ENCODE measurements at places on chromosomes 16 and 17. TPM values are rescaled to one million over a fixed set of nuclear protein-coding genes. Genes with fewer than 3 reads are reported as not detected.

- no peak for DNase-seq
Measured at GRCh38 chr17:21113716-21114115, 13.0 kb upstream of the DHRS7B start.

GRCh38 chr16:69328854-69329316, 1.5 kb downstream of the PDF start:
- peak; percentile 10 for DNase-seq

TBC1D26 gene
- not detected for total RNA-seq

DNA sequence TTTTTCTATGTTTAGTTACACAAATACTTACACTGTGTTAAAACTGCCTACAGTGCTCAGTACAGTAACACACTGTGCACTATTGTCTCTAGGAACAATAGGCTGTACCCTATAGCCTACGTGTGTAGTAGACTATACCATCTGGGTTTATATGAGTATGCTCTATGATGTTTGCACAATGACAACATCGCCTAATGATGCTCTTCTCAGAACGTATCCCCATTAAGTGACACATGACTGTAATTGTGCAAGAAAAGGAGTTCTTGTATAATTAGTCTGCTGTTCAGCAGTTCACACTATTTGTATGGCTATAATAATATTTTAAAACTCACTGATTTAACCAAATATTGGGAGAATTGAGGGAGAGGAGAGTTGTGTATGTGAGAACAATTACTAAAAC, 173.7 kb downstream of the TRIM37 start:
- DNase-seq: no peak

NHLRC4 gene
- total RNA-seq: 0.10 TPM

DNA sequence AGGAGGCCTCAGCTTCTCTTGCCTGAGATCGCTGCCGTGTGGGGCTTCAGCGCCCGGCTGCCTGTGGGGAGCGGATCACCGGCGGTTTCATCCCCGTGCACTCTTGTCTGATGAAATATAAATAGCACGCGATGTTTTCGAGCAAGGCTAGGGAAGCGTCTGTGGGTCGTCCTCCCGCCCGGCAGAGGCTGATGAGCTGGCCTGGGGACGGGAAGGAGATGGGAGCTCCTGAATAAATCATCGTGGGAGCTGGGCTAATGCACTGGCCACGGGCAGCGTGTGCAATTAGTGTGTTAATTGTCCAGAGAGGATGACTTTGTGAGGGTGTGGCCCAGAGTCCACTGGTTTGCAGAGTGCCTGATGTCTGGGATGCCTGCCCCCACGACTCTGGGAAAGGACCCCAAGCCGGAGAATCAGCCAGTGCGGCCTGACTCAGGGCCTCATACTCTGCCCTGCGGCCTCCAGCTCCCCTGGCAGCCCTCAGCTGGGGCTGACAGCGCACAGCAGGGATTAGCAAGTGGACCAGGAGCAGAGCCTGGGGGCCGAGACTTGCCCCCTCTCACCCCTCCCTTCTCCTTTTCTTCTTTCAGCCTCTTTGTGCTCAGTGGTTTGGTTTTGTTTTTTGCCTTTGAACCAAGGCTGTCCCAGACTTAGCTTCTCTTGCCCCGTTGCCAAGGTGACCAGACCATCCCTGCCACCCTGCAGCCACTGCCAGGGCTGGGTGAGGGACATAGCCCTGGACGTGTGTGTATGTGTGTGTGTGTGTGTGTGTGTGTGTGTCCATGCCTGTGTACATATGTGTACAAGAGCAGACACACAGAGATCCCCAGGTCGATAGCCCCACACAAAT, 21.4 kb downstream of the KCNJ12 start:
- DNase-seq: no peak

- no peak for DNase-seq
Measured at GRCh38 chr16:35177851-35178250, 1718.4 kb downstream of the TP53TG3F start.

DNA sequence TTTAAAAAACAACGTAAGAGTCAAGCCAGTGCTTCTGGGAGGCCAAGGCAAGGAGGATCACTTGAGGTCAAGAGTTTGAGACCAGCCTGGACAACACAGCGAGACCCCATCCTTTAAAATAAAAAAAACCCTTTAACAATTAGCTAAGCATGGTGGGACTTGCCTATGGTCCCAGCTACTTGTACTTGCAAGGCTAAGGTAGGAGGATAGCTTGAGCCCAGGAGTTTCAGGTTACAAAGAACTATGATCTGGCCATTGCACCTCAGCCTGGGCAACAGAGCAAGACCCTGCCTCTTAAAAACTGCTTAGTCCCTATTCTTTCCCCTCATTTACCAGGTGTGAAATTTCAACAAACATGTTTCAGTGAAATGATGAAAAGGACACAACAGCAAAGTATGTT, 89.5 kb downstream of the STH start:
- no peak for DNase-seq

- DNase-seq: no peak
Measured at GRCh38 chr17:63988741-63989621, 9.2 kb upstream of the PRR29 start.

HSF5 gene
- 0.06 TPM for total RNA-seq

DNA sequence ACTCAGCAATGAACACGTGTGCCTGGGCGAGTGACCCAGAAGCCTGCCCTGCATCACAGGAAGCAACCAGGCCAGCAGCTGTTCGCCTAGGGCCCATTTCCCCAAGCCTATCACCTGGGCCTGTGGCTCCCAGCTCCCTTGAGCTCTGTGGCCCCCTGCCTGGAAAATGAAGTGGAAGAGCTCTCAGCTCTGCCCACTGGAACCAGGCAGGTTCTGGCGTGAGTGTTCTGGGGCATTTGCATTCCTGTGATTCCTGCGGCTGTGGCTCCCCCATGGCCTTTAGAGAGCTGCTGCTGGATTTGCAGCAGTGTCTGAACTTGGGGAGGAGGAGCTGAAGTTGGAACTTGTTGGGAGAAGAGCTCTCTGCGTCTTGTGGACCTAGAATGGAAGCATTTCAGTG, 22.8 kb downstream of the PGS1 start:
- DNase-seq: no peak

TCAP gene
- 1,910 TPM for total RNA-seq

ARL16 gene
- total RNA-seq: 12.2 TPM

- DNase-seq: no peak
Measured at GRCh38 chr17:82287013-82287867, 13.7 kb upstream of the CSNK1D start.

CES4A gene
- total RNA-seq: 5.2 TPM

DNA sequence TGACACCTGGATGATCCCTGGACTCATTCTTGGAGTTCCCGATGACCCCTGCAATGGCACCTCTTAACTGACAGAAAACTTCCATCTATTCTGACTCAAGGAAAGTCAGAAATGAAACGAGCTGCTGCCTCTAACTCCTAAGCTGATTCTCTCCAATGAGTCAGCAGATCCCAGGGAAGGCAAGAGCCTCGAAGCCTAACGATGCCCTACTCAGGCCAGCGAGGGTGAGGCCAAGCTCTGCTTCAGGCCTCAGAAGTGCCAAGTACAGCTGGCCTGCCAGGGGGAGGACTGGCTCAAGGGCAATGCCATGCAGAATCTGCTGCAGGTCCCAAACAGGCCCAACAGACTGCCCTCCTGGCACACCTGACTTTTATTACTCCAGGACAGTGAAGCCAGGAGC, 36.3 kb downstream of the PLXDC1 start:
- DNase-seq: no peak

VKORC1 gene
- total RNA-seq: 53.2 TPM

GRCh38 chr16:81204798-81205680, 33.5 kb upstream of the BCO1 start:
- DNase-seq: no peak

KRT17 gene
- total RNA-seq: not detected

ITGAX gene
- total RNA-seq: 1.7 TPM

PLA2G10 gene
- not detected for total RNA-seq

DNA sequence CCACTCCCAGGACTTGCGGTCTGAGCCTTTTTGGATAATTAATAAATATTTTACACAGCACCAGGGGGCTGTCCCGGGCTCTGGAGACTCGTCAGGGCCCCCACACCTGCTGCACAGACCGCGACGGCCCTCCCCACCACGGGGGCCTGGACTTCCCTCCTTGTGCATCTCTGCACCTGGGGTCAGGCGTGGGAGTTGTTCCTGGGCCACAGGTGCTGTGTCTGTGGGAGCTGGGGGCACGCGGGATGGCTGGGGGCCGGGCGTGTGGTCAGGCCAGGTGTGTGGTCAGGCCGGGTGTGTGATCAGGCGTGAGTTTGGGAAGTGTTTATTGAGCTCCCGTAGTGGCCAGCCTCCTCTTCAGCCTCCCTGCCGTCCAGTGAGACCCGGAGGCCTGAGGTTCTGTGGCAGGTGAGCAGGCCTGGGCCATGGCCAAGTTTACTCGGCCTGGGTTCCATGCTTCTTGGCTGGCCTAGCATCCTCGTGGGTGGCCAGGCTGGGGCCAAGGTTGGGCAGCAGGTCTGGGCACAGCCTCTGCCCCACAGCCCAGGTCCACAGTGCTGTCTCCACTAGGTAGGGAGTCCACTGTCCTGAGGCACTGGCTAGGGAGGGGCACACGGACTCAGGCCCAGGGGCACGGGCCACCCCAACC, 1.9 kb upstream of the STUB1 start:
- DNase-seq: no peak

OR3A3 gene
- total RNA-seq: not detected

NLRC5 gene
- 14.2 TPM for total RNA-seq

DNA sequence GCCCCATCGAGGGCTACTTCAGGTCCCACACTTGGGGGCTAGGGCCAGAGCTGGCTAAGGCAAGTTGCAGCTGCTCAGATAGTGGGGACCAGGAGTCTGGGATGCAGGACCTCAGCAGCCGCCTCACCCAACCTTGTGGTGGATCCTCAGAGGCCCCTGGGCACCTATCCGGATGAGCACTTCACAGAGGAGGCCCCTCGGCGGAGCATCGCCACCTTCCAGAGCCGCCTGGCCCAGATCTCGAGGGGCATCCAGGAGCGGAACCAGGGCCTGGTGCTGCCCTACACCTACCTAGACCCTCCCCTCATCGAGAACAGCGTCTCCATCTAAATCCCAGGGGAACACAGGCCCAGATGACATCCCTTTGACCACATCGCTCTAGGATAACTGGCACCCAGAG, 9.4 kb downstream of the ALOX15B start:
- no peak for DNase-seq

DNA sequence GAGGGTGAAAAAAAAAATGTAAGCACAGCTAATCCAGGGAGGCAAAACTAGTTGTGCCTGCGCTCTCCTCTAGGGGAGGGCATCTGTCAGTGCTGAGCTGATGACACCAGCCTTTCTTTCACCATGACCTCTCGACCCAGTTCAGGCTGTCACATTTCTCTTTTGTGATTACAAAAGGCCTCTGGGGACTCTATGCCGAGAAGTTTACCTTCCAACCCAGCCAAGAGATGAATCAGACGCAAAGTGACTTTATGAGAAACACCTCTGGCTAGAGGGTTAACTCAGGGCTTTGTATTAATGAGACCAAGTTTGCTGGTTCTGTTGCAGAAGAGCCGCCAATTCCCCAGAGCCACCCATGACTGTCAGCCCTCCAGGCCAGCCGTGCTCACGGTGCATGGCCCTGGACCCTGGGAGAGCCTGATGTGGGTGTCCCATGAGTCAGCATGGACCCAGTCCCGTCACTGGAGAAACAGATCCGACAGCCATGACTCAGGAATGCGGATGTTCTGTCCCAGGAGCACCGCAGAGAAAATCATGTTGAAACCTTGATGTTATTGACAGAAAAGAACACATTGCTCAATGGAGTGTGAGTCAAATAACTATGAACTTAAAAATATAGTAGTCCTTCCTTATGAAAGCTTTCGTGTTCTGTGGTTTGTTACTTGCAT, 437.2 kb downstream of the HS3ST3B1 start:
- peak; percentile 64 for DNase-seq

Data from left cardiac atrium (tissue), 4 donors.